ENCODE measurements at places on chromosomes 4 and X. TPM values are rescaled to one million over a fixed set of nuclear protein-coding genes. Genes with fewer than 3 reads are reported as not detected.

Gene AMTN
- polyA plus RNA-seq = not detected

Gene LEF1
- 7.7 TPM for polyA plus RNA-seq

Gene TMEM185A
- polyA plus RNA-seq = 23.3 TPM

Gene STARD8
- 12.4 TPM for polyA plus RNA-seq

Gene MAGEA6
- not detected for polyA plus RNA-seq

Gene ERCC6L
- polyA plus RNA-seq = 0.05 TPM

Gene HTRA3
- 37.0 TPM for polyA plus RNA-seq

Gene ATP1B4
- not detected for polyA plus RNA-seq

GRCh38 chrX:25131055-25131454 lies 115.3 kb upstream of the ARX start:
- no peak for DNase-seq

DNA sequence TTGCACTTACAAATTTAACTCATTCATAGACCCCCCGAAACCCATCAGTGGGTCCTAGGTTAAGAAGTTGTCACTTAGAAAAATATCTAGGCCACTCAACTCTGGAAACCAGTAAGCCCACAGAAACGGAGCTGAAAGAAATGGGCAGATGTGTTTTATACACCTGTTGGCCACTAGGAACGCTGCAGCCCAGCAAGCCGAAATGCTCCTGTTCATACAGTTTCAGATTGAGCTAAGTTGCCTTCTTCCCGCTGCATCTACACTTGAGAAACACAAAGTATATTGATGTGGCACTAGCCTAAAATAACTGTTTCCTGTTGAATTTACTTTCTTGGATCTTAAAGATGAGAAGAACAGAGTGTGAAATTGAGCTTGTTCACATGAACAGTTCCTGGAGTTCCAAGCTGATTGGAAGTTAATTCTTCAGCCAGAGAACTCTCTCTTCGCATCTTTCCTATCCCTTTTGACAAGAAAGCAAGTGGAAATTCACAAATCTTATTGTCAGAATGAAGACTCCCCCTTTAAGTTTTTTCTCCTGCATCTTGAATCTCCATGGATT lies 174.1 kb downstream of the RBMX2 start:
- no peak for DNase-seq

- DNase-seq = no peak
These were observed 130.4 kb upstream of the FRMPD4 start for GRCh38 chrX:12007881-12008280.

- DNase-seq = no peak
These were observed 18.0 kb downstream of the HDAC8 start for GRCh38 chrX:72554448-72555140.

- DNase-seq = no peak
These were observed 1688.0 kb downstream of the STIM2 start for GRCh38 chr4:28548594-28548993.

- DNase-seq = no peak
These were observed 42.8 kb downstream of the TENM3 start for GRCh38 chr4:182286035-182286434.

- DNase-seq = no peak
These were observed 536.2 kb upstream of the KLHL4 start for GRCh38 chrX:86981326-86981879.

- DNase-seq = no peak
These were observed 85.4 kb upstream of the GBA3 start for GRCh38 chr4:22607382-22607781.

DNA sequence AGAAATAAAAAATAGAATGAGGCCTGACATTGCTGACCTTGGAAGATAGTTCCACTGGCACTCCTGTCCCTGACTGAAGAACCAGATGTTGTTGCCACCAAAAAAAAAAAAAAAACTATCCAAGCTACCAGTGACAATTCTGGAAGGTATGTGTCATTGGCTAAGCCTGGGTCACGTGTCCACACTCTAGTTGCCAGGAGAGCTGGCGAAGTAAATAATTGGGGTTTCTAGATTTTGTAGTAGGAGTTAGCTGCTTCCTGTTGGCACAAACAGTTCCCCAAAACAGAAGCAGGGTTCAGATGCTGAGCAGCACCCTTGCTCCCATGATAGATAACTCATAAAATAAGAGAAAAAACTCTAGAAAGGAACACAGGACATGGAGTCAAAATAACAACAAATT lies 20.5 kb downstream of the MND1 start:
- DNase-seq = no peak

- no peak for DNase-seq
These were observed 2.6 kb upstream of the AMMECR1 start for GRCh38 chrX:110320381-110320987.

DNA sequence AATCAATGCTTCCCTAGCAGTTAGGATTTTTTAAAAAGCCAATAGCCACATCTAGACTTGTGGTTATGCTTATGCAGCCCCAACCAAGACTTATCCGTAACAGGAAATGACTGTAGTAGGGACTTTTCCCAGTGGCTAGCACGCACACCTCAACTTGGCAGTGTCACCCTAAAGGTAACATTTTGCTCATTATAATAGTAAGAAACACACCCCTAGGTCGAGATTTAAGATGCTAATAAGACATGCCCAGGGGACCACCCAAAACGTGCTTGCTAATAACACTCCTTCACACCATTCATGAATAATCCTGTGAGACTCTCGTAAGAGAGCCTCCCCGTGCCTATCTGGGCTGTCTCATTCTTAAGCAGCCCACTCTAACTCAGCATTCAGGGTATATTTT lies 195.3 kb downstream of the CHIC1 start:
- DNase-seq = no peak

DNA sequence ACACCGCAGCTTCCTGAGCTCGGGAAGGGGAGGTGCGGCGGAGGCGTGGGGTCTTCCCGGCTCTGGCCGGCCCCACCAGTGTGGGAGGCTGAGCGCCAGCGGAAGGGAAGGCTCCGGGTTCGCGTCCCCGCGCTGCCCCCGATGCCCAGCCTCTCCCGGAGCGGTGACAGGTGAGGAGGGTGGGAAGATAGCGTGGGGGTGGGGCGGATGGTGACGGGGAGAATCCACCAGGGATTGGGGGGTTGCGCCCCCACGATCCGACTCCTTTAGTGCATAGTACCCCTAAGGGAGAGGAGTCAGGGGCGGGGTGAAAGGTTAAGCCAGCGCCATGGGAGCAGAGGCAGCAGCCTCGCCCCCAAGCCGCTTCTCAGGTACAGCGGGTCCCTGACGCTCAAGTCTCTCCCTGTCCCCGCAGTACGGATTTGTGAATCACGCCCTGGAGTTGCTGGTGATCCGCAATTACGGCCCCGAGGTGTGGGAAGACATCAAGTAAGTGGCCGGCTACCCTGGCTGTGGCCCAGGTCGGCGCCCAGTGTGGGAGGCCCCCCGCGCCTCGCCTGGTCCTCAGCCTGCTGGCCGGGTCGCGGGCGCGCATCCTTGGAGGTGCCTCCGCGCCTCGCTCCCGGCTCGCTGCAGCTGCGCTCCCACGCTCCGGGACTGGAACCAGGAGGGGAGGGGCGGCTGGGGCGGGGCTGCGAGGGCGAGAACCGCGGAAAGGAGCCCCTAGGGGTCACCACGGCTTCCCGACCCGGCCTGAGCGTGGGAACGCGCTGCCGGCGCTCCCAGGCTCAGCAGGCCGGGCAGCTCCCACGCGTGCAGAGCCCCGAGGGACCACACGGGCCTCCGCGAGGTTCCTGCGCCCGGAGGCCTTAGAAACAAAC lies 791 bp downstream of the GUCY1B1 start:
- no peak for DNase-seq

- no peak for DNase-seq
These were observed 117.2 kb upstream of the FAT1 start for GRCh38 chr4:186840771-186841301.

- DNase-seq = no peak
These were observed 198.7 kb downstream of the CCNG2 start for GRCh38 chr4:77355731-77356130.

GRCh38 chr4:40173470-40173875 lies 23.4 kb upstream of the RHOH start:
- no peak for DNase-seq

- DNase-seq = no peak
These were observed 114.1 kb downstream of the GLUD2 start for GRCh38 chrX:121161501-121161933.

DNA sequence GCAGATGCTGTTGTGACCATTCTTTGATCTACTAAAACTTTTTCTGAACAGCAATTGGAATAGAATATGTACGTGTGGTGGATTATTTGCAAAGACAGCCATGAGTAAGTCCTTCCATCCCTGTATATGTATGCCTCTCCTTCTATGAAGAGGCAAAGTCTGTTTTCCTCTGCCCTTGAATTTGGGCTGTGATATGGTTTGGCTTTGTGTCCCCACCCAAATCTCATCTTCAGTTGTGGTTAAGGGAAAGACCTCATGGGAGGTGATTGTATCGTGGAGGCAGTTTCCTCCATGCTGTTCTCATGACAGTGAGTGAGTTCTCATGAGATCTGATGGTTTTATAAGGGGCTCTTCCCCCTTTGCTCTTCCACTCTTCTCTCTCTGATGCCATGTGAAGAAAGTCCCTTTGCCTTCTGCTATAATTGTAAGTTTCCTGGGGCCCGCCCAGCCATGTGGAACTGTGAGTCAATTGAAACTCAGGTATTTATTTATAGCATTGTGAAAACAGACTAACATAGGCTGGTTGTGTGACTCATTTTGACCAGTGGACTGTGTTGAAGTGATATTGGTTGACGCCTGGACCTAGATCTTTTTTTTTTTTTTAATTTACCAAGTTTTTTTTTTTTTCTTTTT lies 108.3 kb upstream of the CAMK2D start:
- no peak for DNase-seq

DNA sequence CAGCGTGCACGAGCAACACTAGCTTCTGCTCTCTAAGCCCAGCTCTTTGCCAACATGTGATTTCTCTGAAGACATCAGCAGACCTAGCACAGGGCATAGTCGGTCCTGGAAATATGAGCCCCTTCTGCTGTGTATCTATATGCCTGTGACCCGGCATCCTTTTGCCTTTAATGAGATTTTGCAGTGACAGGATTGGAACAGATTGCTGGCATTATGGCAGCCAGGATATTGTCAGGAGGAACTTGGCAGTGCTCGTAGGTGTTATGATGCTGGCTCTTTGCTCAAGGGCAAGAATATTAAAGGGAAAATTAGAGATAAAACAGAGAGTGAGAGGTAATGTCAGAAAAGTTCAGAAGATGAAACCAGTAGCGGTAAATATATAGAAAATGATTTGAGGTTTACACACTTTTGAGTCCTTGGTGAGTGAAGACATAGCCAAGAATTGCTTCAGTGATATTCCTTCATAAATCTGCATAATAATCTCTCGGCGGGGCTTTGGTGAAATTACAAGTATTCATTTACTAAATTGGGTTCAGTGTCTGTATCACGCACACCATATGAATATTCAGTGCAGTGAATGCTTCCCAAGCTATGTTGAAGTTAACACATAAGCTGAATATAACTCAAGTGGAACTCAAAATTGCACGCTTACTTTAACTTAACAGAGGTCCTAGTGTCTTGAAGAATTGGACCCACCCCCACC lies 502.1 kb upstream of the NR3C2 start:
- DNase-seq = no peak

DNA sequence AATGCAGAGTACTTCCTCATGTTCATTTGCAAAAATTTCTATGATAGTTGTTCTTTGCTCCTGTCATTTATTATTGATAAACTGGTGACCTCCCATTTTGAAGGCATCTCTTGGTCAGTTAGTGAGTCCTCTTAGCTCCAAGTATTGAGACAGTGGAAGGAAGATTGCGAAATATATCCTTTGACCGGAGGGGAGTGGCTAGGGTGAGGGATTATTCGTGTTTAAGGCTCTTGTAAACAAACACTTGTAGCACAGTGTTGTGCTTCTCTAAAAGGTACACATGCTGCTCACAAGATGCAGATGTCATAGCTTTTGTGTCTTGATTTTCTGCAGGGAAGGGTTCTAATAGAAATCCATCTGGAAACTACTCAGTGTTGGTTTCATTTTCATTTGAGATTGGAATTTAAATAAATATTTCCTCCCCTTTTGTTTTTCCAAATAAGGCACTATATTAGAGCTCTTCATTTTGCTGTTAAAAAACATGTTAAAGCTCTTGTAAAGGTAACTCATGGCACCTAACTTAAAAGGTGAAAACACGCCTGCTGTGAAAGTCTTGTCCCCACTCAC lies 21.8 kb downstream of the TXLNG start:
- DNase-seq = no peak

DNA sequence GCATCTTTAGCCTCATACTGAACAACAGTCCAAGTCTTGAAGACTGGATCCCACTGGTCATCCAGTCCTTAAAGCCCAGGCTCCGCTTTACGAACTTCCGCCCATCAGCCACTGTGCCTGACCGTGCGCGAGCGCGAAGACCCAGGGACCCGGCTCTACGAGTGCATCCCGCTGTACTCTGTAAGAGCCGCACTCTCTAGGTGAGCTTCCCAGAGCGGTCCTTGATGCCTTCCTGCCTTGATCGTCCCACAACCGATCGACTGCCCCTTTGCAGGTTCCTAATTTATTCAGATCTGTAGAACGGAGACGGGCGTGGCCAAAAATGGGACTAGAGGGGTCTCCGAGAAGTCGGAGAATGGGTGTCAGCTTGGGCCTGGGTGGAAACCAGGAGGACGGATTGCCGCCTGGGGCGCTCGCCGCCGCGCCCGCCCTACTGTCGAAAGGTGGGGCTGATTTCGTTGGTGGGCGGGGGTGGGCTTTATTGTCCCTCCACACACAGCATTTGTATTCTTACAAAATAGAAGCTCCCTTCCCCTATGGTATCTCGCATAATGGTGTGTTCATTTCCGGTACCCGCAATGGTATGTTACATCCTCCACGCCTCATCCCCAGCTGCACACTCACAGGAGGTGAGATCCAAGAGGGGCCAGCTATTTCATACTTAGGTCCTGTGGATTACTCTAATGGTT lies 42.3 kb upstream of the FAM156A start:
- no peak for DNase-seq

DNA sequence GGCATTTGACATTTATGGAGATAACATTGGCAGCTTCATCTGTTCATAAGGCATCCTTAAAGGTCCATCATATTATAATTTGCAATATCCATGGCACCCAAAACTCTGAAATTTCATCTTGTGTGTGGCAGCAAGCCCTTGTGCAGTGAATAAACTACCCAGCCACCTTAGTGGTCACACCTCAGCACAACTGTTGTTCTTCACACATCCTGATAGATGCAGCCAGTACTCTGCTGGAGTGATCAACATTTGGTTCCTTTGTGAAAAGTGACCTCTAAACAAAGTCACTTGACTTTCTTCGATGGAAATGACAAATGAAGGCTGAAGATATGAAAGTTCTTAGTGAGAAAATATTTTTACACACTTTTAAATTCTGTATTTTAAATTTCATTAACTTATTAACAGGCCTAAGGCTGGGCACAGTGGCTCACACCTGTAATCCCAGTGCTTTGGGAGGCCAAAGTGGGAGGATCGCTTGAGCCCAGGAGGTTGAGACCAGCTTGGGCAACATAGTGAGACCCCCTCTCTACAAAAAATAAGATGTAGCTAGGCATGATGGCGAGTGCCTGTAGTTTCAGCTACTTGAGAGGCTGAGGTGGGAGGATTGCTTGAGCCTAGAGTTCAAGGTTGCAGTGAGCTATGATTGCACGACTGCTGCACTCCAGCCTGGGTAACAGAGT lies 161.4 kb downstream of the SPRY1 start:
- no peak for DNase-seq

- DNase-seq = no peak
These were observed 317.2 kb downstream of the CAMK2D start for GRCh38 chr4:113444386-113444785.

All from urinary bladder (tissue), 4 donors.